Stimulated activated CD8-positive, alpha-beta memory T cell treated with anti-CD3 and anti-CD28 coated beads, Interleukin-4, amount 100 ng/mL, for 1 hour (primary cell): ENCODE measurements at places on chromosomes 4 and X.

- no peak for DNase-seq
Observed at GRCh38 chrX:17024886-17025285, 78.4 kb downstream of the REPS2 start.

- no peak for DNase-seq
Observed at GRCh38 chr4:16075061-16075460, 8.8 kb downstream of the PROM1 start.

- peak; percentile 5 for DNase-seq
Observed at GRCh38 chr4:26319949-26320537, 771 bp upstream of the RBPJ start.

DNA sequence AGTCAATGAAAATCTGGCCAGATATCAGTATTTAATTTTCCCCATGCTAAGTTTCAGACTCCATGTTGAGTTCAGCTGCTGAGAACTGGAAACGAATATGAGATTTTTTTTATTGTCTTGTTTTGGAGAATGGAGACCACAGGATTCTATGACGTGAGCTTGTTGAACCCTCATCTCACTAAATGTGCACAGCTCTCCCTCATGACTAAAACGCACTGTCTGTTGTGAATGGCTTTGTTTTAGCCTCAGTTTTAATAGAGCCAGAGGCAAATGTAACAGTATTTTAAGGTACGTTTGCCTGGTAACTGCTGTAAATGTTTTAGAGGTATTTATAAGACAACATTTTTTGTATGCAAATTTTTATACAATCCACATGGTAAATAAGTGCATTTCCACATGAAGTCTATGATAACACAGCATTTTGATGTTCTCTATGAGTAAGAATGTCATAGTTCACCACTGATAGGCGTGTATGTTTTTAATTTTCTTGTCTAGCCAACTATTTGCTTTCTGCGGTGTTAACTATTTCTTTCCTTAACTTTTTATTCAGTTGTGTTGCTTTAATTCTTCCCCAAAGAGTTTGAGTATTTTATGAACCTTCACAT lies 1159.3 kb upstream of the TENM3 start:
- no peak for DNase-seq

GRCh38 chr4:152983774-152984411 lies 47.8 kb downstream of the FHDC1 start:
- DNase-seq = no peak

DNA sequence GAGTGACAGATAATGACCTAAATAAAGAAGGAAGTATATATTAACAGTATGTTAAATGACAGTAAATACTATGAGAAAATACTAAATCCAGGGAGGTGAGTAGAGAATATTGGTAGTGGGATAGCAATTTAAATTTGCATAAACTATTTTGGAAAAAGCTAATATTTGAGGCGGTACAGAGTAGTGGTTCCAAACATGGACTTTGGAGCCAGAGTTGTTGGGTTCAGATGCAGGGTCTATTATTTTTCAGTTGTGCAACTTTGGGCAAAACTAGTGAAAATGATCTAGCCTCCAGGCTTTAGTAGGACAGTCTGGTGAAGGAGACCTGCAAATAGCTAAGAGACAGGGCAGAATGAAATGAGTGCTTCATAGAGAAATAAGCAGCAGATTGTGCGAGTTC lies 84.8 kb upstream of the SOX3 start:
- DNase-seq = no peak

DNA sequence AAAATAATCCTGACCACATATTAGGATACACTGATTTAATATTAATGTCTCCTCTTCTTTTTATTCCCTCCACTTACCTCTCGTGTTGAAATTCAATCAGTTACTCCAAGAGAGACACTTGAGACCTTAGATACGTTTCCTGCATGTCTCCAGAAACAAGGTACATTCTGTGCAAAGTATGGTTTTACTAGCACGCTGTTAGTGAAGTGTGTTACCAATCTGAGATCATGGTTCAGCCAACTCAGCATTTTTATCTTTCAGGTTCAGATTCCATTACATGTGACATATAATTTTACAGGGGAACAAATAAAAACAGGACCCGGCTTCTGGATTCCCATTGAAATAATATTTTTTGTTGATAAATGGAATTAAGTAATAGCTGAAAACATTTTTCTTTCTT lies 32.2 kb downstream of the PDLIM5 start:
- no peak for DNase-seq

DNA sequence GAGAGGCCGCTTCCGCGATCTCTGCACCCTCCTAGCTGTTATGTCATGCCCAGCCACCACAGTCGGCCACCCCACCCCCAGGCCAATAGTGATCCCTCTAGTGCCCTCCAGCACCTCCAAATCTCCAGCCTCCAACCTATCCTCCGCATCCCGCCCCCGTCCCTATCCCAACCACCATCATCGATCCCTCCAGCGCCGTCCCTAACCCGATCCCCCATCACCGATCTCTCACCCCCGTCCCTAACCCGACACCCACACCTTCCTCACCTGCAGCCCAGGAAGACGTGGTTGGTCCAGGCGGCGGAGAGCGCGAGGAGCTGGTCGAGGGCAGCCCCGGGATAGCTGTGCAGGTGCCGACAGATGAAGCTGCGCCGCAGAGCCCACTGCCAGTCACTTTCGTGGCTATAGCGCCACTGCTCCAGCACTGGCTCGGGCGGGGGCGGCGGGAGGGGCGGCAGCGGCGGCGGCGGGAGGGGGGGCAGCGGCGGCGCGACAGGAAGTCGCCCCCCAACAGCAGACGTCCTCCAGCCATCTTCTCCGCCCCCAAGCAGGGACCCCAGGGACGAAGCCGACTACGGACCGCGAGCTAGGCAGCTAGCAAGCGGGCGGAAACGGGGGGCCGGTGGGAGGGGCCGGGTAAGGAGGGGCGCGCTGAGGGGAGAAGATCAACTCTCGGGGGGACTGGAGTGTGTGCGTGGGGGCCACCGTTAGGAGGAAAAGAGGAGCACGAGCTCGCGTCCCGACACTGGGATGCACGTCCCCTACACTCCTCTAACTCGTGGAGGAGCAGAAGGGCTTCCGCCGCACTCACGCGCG lies 552 bp downstream of the NKRF start:
- DNase-seq = peak; percentile 9

- DNase-seq = no peak
Observed at GRCh38 chr4:80340036-80340435, 4.5 kb downstream of the CFAP299 start.

DNA sequence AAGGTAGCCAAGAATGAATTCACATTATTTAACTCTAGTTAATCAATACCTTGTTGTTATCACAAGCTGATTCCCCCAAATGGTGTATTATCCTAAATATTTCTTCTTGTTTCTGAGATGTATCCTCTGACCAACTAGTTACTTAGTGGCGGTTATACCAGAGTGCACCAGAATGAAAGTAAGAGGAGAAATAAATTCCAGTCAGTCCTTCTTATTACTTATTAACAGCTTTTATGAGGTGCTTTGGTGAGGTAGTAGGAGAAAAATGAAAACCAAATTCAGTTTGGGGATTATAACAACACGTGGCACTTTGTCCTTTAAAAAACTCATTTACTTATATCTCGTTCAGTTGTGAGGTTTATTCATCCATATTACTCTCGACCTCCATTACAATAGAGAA lies 101.9 kb downstream of the AMMECR1 start:
- no peak for DNase-seq

DNA sequence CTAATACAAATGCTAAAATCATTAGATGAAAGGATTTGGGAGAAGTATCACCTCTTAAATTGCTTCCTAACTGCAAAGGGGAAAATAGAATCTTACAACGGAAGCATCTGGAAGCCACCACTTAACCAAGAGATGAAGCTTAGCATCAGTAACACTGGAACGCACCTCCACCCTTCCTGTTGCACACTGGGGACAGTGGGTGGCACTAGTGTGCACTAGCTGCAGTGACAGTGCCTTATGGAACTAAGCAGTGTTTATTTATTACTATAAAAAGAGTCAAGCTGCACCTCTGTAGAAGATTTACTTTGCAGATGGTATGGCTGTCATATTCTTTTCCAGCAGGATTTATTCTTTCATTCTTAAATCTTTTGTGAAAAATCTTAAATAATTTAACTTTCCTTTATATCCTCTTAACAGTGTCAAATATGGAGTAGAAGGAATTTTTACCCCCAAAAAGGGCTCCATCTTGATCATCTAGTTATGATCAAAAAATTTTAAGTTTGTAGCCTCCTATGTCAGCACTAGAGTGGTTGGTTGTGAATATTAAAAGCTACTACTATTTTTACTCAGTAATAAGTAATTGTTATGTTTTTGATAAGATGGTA lies 76.7 kb downstream of the SCD5 start:
- no peak for DNase-seq

GRCh38 chrX:134692233-134692632 lies 34.0 kb upstream of the PLAC1 start:
- no peak for DNase-seq

GRCh38 chr4:122766950-122767349 lies 34.4 kb downstream of the BBS12 start:
- DNase-seq = no peak

- DNase-seq = no peak
Observed at GRCh38 chrX:146036000-146036399, 218.4 kb downstream of the SLITRK2 start.

- no peak for DNase-seq
Observed at GRCh38 chrX:12709047-12709446, 82.2 kb upstream of the PRPS2 start.

DNA sequence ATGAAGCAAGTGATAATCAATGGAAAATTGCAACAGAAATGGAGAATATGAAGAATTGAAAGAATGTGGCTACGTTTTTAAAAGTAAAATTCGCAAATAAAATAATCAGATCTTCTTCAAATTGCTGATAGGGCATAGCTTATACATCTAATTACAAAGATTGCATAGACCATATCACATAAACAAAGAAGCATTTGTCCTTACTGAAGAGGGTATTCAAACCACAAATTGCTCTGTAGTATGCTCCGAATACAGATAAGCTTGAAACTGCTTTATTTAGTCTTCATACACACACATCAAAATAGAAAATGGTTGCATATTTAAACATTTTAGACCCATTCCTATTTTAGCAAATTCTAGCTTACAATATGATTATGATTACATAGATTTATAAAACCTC lies 206.7 kb upstream of the SLIT2 start:
- DNase-seq = no peak

DNA sequence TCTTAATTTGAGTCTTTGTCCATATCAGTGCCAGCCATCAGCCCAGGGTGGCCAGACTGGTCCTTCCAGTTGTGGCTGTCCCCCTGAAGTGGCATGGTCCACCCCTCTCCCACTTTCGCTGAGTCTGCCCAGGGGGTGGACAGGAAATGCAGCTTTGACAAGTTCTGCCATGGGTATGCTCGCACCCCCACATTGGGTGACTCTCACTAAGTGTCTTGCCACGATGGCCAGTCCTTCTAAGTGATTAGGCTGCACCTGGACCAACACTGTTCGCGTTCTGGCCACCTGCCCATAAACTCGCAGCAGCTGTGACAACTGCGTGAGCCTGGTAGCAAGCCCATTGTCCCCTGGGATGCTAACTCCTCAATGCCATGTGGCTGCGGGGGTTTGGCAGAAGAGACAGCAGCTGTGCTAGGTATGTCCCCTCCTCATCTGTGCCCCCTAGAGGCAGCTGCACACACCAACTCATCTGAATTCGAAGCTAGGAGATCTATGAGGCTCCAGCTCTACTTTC lies 10.0 kb upstream of the LNX1 start:
- DNase-seq = no peak
